ENCODE measurements at places on chromosomes 11 and 22.
A peak's percentile ranks its signal among the peaks of the same experiment; 100 is the strongest.

GRCh38 chr11:79963856-79964645, 523.2 kb upstream of the TENM4 start:
- no peak for DNase-seq

- no peak for DNase-seq
Observed at GRCh38 chr22:25069758-25070481, 117.4 kb downstream of the KIAA1671 start.

DNA sequence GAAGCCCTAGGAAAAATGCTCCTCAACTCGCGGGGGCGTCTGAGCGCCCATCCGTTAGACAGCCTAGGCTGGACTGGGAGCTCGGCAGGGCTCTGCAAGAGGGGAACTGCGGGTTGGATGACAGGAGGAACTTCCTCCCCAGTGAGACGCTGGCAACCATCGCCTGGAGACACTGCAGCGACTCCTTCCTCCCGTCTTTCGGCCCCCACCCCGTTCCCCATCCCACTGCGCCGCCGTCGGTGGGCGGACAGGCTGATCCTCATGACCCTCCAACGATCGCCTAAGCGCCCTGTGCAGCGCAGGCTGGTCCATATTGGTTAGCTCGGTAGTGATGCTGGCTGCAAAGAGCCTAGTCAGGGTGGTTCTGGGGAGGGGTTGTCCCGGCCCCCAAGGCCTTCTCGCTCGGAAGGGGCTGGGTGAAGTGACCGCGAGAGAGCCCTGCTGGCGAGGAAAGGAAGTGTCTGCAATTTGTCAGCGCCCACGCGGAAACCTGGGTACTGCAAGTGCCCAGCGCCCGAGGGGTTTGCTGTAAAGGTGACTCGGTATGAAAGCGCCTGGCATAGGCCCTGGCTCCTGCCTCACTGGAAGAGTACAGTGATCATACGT, 638 bp downstream of the NRGN start:
- peak; percentile 52 for DNase-seq

GRCh38 chr11:74559934-74560309, 32.5 kb upstream of the POLD3 start:
- no peak for DNase-seq

- no peak for DNase-seq
Observed at GRCh38 chr11:74521666-74522252, 28.2 kb upstream of the LIPT2 start.

GRCh38 chr11:71425860-71426259, 22.3 kb downstream of the DHCR7 start:
- no peak for DNase-seq

GRCh38 chr11:120985718-120986569, 38.0 kb upstream of the TBCEL start:
- DNase-seq, result no peak

DNA sequence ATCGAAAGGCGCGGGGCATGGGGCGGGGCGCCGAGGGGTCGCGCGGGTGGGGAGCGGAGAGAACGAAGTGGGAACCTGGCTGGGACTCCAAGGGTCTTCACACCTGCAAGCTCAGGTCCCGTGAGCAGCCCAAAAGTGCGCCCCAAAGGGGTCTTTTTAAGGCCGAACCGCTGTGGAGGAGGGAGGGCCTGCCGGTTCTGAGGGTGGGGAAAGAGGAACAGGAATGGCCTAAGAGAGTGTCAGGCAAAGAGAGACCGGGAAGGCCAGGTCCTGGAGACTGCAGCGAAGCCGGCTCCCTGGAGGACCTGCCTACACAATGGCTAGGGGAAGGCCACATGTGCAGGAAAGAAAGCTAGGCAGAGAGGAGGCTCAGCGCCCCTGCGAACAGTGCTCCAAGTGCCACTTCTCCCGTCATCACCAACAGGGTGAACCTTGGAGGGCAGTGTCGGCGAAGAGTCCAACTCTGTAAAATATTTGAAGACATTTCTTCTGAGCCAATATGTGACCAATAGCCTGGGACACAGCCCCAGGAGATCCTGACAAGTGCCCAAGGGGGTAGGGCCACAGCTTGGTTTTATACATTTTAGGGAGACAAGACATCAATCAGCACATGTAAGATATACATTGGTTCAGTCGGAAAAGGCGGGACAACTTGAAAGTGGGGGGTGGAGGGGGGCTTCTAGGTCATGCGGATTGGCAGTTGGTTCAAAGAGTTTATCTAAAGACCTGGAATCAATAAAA, 710 bp upstream of the DGCR2 start:
- no peak for DNase-seq

- no peak for DNase-seq
Observed at GRCh38 chr11:41921746-41922390, 462.4 kb upstream of the LRRC4C start.
